ENCODE measurements at places on chromosomes 5 and 9.

DNA sequence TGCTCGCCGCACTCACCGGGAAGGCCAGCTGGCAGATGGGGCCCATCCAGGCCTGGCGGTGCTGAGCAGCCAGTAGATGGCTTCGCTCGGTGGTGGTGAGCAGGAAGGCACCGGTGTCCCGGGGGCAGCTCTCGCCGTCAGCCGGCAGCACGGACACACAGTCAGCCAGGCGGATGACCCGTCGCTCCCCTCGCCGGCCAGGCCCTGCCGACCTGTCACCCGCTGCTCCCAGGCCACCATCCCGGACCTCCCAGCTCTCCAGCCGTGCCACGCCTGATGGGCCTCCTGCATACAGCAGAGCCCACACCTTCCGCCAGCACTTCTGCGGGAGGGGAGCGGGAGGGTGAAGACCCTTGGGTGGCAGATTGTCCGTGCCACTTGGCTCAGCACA lies 1.4 kb downstream of the DOK3 start:
- no peak for DNase-seq

DNA sequence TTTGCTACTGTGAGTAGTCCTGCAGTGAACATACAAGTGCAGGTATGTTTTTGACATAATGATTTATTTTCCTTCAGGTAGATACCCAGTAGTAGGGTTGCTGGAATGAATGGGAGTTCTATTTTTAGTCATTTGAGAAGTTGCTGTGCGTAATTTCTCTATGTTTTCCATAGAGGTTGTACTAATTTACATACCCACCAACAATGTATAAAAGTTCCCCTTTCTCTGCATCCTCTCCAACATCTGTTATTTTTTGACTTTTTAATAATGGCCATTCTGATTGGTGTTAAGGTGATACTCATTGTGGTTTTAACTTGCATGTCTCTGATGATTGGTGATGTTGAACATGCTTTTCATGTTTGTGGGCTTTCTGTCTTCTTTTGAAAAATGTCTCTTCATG lies 64.7 kb upstream of the CTSL start:
- DNase-seq, result no peak

DNA sequence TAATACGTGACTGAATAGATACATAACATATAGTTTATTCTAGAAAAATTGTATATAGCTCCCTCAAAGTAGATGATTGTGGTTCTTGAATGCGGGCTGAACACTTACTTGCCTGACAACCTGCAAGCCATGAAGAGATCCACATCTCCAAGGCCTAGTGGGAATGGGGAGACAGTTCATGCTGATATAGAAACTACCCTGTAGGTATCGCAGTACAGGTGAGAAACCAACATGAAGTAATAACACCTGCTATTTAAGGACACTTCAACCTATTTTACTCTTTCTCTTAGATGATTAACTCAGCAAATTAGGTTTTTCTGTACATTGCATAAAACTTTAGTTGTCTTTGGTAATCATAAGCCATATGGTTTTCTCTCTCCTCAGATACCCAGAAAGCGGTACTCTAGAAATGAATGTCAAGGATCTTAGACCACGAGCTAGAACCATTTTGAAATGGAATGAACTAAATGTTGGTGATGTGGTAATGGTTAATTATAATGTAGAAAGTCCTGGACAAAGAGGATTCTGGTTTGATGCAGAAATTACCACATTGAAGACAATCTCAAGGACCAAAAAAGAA lies 47.3 kb downstream of the UHRF2 start:
- DNase-seq, result no peak

- DNase-seq, result no peak
These were observed 95.4 kb upstream of the MINAR2 start for GRCh38 chr5:129652349-129653056.
